ENCODE measurements at places on chromosomes 7 and 10. TPM values are rescaled to one million over a fixed set of nuclear protein-coding genes. Genes with fewer than 3 reads are reported as not detected.

- H3K4me3 ChIP-seq, result no peak overlapping the region
- H3K27me3 ChIP-seq, result no peaks in the 10 kb centered on the region
- H3K4me1 ChIP-seq, result no peaks in the 10 kb centered on the region
- H3K36me3 ChIP-seq, result no peaks in the 10 kb centered on the region
Observed at GRCh38 chr7:36563706-36564327, 160.5 kb downstream of the AOAH start.

DNA sequence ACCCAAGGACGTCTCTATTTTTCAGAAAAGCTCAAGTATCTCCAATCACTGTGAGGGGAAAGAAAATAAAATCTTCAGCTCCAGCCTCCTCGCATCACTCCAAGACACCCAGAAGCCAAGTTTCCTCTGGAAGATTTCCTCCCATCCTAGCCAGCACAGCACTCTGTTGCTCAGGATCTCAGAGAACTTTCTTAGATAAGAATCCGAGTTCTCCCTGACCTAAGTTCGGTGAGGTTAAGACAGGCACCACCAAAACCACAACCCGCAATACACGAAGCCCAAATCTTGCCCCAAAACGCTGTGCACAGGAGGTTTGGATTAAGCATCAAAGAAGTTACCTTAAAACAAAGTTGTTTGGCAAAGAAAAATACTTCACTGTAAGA, 4.2 kb downstream of the FAM53B start:
- DNase-seq, result peak; percentile 96
- H3K4me1 ChIP-seq, result peaks cover 76% of the 10 kb centered on the region
- H3K36me3 ChIP-seq, result no peaks in the 10 kb centered on the region
- peak overlapping the region; percentile 86 for H3K27ac ChIP-seq

- H3K27me3 ChIP-seq, result no peaks in the 10 kb centered on the region
- H3K4me3 ChIP-seq, result no peak overlapping the region
- no peak overlapping the region for H3K27ac ChIP-seq
- no peaks in the 10 kb centered on the region for H3K36me3 ChIP-seq
Observed at GRCh38 chr7:90266808-90267207, 21.8 kb downstream of the CFAP69 start.

GRCh38 chr7:53602817-53603418, 567.5 kb downstream of the POM121L12 start:
- no peak for DNase-seq
- H3K36me3 ChIP-seq, result no peaks in the 10 kb centered on the region
- H3K27me3 ChIP-seq, result no peaks in the 10 kb centered on the region
- H3K4me1 ChIP-seq, result no peaks in the 10 kb centered on the region

DNA sequence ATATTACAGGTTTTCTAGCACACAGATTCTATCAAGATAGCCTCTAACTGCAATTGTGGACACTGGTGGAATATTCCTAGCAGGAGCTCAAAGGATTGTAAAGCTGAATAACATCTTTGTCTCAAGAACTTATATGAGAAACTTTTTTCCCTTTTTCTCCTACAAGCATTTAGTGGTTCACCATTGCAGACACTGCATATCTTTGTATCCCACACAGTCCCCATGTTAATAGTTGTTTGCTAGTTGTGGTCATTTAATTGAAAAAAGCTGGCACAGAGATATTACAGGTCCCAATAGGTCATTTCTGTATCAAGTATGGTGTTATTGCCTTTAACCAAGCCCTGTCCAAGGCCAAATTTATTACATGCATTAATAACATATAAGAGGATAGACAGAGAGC, 226.2 kb upstream of the TCF7L2 start:
- no peaks in the 10 kb centered on the region for H3K36me3 ChIP-seq
- H3K27ac ChIP-seq, result no peak overlapping the region
- no peaks in the 10 kb centered on the region for H3K27me3 ChIP-seq
- H3K4me1 ChIP-seq, result peaks cover 3% of the 10 kb centered on the region
- no peak overlapping the region for H3K4me3 ChIP-seq

Gene EPHA1
- total RNA-seq, result not detected

Gene LRRTM3
- 2.6 TPM for total RNA-seq
